ENCODE measurements at places on chromosomes 1 and 21.

DNA sequence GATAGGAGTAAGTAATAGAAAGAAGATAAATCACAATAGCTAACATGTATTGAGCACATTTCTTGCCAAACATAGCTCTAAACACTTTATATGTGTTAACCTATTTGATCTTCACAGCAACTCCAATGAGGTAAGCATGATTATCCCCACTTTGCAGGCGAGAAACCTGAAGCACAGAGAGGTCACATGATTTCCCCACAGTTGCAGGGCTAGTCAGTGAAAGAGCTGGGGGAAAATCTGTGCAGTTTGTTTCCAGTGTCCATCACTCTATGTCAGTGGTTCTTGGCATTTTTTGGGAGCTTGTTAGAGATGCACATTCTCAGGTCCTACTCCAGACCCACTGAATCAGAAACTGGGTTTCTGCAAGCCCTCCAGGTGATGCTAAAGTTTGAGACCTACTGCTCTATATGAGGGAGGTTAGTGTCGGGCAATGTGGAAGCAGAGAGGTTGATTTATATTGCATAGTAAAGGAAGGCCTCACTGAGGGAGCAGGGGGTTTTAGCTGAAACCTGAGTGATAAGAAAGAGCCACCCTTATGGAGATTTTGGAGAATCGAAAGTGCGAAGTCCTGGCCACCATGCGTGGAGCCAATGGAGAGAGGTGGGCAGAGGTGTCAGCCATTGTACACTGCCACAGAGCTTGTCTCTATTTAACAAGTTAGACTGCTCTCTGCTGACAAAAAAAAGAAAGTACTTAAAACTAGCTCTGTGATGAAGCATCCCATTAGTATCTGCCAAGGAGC lies 20.9 kb downstream of the MCOLN3 start:
- DNase-seq: peak; percentile 41

GRCh38 chr21:42971897-42972275 lies 2.5 kb upstream of the PKNOX1 start:
- DNase-seq: no peak

DNA sequence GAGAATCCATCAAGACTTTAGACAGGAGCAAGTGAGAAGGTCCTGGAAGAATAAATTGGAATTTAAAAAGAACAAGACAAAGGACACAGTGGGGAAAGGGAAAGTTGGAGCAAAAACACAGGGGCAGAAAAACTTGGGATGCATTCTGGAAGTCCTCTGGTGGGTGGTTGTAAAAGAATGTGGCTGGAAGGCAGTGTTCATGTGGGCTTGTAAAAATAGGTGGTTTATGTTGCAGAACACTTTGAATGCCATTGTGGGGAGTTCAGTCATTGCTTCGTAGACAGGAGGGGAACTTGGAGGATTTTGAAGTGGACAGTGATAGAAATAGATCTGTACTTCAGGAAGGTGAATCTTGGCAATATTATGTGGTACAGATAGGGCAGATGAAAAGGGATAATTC lies 15.2 kb downstream of the KIF1B start:
- DNase-seq: no peak

GRCh38 chr1:12634696-12635202 lies 9.1 kb upstream of the AADACL4 start:
- DNase-seq: no peak

- DNase-seq: peak; percentile 20
Observed at GRCh38 chr1:58585166-58585565, 8.1 kb upstream of the TACSTD2 start.

- no peak for DNase-seq
Observed at GRCh38 chr1:246728311-246728710, 4.1 kb downstream of the SCCPDH start.

DNA sequence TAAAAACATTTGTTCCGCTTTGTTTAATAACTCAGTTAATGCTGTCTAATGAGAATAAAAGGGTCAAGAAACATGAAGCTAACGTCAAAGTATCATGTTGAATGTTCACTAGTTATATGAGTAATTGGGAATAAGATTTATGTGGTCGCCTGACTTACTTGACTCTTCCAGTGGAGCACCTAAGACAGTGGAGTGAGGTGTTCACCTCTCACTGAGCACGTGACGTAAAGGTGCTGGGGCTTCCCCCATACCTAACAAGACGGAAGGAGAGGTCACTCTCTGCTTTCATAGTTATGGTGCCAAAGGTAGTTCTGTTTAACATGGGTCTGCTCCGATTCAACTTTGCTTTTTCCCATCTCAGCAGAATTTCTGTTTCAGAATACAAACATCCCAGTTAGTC lies 686 bp downstream of the KMO start:
- DNase-seq: no peak

GRCh38 chr21:18759267-18759666 lies 355.7 kb upstream of the TMPRSS15 start:
- no peak for DNase-seq

DNA sequence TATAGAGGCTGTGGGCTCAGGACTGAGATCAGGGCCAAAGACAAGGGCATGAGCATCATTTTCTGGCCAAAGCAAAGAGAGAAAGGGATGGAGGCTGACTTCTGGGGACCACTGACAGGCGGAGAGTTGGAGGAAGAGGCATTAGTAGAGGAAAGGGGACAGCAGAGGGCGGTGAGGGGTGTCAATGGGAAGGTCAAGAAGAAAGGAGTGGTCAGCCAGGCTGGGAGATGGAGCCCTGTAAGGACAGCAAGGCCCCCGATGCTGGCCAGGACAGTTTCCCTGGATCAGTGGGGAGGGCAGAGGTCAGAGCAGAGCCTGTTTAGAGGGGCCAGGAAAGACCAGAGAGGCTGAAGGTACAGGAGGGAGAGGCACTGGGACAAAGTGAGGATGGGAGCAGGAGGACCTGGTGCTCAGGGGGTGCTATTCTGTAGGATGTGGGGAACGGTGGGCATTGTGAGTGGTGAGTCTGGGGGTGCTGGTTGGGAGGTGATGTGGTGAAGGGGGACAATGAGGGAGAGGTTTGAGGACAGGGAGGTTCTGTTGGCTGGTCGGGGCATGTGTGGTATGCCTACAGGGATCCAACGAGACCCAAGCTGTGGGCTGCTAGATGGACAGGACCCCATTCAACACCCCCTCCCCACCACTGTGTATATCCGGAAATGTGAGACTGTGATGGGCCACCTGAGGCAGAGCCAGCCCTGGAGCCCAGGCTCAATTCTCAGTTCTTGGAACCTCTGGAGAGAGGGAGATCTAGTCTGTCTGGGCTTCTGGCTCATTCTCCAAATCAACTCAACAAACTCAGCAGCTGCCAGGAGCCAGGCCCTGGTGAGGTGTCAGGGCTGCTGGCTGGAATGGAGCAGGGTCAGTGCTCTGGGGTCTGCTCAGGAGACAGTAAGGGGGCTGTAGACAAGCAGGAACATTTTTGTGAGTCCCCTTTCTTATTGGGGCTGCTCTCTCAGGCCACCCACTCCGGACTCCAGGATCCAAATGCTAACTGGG lies 1.4 kb upstream of the FAM151A start:
- no peak for DNase-seq

- DNase-seq: no peak
Observed at GRCh38 chr1:179803104-179803503, 60.0 kb downstream of the FAM163A start.

DNA sequence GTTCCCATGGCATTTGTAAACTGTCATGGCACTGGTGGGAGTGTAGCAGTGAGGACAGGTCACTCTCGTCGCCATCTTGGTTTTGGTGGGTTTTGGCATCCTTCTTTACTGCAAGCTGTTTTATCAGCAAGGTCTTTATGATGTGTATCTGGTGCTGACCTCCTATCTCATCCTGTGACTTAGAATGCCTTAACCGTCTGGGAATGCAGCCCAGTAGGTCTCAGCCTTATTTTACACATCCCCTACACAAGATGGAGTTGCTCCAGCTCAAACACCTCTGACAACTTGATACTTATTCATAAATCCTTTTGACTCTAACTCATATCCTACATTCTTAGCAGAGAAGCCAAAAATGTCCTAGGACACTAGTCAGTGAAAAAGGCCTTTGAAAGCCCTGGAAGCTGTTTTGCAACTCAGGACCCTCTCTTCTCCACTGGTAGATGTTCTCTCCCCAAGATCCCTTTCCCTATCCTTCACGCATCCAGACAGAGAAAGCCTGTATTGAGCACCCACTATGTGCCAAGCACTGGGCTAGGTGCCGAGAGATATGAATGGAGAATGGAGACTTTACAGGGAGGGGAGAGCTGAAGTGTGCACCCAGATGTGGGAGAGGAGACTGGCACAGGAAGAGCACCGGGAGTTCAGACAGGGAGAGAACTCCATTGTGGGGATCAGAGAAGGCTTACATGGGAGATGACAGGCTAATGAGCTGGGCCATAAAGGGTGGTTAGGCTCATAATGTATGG lies 6.7 kb upstream of the CSRP1 start:
- no peak for DNase-seq

GRCh38 chr21:36207577-36208320 lies 51.1 kb downstream of the DOP1B start:
- DNase-seq: peak; percentile 53

GRCh38 chr1:203669739-203670138 lies 43.1 kb downstream of the ATP2B4 start:
- DNase-seq: peak; percentile 56

DNA sequence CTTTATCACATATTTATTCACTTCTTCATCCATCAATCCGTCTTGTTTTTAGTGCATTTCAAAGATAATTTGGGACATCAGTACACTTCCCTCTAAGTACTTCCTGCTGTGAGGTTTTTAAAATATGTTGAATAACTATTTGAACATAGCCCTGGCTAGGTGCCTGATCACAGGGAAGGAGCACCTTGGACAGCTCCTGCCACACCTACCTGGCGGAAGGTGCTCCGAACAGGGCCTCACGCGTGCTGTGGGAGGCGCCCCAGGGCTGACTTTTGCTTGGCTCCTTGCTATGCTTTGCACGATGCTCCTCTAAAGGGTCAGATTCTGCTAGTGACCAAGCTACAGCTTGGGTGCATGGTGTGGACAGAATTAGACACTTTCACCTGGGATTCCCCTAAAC lies 4.9 kb upstream of the ATXN7L2 start:
- no peak for DNase-seq

DNA sequence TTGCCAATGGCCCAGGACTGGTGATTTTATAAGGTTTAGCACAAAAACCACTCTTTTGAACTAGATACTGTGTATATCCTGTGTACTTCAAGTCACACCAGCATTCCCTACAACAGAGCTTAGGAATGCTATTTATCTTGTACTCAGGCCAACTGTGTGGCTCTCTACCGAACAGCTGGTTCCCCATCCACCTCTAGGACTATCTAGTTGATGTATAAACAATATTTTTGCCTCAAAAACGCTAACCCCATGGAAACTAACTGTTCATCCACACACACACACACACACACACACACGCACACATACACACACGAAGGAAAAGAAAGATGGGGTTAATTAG lies 28.7 kb upstream of the SLC45A3 start:
- DNase-seq: peak; percentile 30

DNA sequence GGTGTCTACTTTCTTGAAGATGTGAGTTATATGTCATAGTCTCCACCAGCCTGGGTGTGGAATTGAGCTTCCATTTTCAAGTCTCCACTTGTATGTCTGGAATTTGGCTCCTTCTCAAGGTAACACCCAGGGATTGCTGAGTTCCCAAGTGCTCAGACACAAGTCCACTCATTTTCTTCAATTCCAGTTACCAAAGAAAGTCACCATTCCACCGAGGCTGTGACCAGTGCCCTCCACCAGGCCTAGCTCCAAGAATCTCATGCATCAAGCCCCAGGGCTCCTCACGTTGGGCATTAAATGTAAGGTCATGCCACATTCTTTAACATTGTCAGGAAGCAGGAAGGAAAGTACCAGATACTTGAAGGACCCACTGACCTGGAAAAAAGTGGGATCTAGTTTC lies 2.4 kb upstream of the RAB4A start:
- DNase-seq: no peak

- peak; percentile 61 for DNase-seq
Observed at GRCh38 chr1:116075990-116076389, 35.2 kb upstream of the MAB21L3 start.

- no peak for DNase-seq
Observed at GRCh38 chr21:45505416-45506021, 36.7 kb downstream of the SLC19A1 start.

GRCh38 chr1:155033524-155033923 lies at the start of the genes DCST1 and DCST2:
Gene DCST1, plus strand, starts transcription at chr1:155033824. Its CDS starts 213 bp downstream, at chr1:155034037.
Gene DCST2, minus strand, starts transcription at chr1:155033781. Its CDS starts 80 bp downstream, at chr1:155033701.
- DNase-seq: no peak

- no peak for DNase-seq
Observed at GRCh38 chr21:38938769-38939168, 133.0 kb downstream of the ETS2 start.

DNA sequence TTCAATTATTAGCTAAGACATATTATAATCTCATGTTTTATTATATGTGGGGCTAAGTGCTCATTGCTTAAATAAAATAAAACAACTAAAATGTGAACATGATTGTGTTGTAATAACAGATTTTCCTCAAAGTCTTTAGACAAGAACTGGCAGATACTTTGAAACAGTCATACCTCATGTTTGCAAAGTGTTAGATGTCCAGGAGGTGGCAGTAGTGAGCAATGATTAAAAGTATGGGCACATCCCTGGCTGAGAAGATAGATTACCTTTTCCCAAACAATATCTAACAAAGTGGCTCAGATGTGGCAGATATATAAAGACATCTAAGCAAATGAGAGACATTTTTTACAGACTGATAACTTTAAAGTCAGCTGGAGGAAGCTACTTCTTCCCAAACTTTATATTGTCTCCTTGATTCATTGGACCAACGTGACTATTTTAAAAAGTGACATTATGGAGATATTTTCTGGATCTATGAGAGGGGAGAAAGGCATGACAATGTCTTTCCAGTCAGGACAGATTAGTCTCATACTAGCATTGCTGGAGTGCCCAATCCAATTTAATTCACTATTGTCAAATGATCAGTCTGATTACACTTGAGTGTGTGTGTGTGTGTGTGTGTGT lies 269.8 kb downstream of the S1PR1 start:
- DNase-seq: peak; percentile 25

DNA sequence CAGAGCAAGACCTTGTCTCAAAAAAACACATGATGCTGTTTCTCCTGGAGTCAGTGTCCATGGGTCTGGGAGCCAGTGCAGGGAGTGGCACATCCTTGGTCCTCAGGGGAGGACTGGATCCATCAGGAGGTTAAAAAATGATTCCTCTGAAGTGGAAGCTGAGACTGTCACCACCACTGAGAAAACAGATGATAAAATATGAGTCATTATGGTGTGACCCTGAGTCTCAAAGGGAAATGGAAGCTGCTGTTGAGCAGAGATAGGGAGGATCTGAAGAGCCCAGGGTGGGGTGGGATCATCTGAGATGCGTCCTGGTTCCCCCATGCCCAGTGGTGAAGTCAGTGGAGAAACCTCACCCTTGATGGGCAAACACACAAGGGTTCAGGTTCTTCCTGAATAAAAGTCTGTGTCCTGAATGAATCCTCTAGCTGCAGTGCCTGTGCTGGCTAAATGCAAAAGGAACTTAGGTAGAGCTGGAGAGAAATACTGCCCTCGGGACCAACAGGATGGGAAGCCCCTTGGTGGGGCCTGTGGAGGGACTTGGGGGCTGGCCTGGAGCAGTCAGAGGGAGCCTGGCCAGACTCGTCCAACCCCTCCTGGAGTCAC lies 61.6 kb upstream of the TENT5B start:
- DNase-seq: peak; percentile 26

DNA sequence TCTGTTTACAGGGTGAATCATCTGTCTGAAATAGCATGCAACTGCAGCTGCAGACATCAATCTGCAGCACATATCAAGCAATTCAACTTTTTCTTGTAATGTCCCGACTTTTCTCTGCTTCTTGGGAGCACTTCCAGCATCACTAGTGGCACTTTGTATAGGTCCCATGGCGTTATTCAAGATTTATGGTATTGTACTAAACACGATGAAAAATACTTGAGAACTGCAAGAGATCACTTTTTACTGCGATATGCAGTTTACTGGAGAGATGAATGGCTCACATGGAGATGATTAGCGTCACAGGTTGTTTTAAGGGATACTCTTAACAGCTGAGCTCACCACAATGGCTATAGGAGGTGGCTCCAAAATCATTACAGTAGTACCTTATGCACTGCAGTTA lies 7.2 kb upstream of the SCMH1 start:
- no peak for DNase-seq
